ENCODE measurements at places on chromosomes 11 and 22.
A peak's percentile ranks its signal among the peaks of the same experiment; 100 is the strongest.

- DNase-seq, result no peak
These were observed 249.6 kb upstream of the B3GAT1 start for GRCh38 chr11:134661660-134662059.

DNA sequence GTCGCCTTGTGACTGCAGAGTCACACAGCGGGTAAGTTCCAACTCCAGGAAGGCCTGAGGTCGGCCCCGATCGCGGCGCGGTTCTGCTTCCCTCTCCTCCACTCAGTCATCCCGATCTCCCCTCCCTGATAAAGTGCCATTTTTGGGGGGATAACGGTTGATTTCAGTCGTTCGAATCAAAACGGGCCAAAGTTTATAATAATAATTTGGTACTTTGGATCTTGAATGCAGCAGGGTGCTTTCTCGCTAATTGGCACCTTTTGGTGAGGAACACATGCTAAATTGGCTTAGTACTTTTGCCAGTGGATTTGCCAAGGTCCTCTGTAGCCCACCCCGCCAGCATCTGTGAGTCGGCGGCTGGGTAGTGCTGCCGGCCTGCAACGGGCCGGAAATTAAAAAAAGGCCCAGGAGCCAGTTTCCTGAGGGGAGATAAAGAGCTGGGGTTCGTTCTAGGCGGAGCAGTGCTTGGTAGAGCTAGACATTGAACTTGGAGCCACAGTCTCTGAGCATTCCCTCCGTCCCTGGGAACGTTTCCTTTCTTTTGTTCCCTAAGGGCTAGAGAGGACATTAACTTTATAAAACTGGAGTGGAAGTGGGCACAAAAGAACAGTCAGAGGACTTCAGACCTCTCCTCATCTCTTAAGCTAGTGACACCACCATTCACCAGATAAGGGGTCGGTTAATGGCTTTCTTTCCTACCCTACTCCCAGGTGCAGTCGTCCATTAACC is 997 bp downstream of the UBE2L3 start:
- peak; percentile 49 for DNase-seq

DNA sequence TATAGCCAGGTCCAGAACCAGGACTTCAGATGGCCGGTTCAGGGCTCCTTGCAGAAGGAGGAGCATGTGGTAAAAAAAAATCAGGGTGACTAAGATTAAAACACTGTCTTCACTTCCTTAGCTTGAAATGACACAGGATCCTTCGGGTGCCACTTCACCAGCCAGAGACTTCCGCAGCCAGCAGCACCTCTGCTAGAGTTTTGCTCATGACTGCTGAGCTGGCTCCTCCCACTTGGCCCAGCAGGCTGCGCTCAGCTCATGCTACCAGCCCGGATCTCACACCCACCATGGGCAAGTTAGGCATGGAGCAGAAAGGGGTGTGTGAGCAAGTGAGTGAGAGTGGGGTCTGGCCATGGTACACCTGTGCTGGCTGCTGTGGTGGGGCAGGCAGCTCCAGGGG is 6.6 kb upstream of the MS4A18 start:
- no peak for DNase-seq

GRCh38 chr11:58286249-58286648 is 18.2 kb upstream of the OR10W1 start:
- peak; percentile 10 for DNase-seq

- no peak for DNase-seq
These were observed 132.7 kb downstream of the FAT3 start for GRCh38 chr11:92357344-92357743.

DNA sequence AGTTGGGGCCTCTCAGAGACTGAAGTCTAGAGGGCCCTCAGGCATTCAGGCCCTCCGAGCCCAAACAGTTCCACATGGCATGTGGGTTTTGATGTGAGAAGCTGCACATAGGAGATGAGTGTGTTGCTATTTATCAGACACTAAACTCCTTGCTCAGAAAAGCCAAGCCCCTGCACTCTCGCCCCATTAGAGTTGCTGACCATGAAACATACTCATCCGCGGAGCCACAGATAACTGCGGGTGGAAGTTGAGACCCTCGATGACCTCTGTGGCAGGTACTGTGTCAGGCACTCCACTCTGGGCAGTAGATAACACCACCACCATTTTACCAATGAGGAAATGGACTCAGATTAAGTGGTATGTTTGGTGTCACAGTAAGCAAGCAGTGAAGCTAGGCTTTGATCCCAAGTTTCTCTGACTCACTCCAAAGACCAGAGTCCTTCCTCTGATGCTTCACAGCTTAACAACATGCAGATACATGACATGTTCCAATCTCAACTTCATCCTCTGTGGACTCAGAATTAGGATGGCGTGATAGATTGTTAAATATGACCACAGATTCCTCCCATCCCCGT is 202.1 kb downstream of the ADAMTS15 start:
- no peak for DNase-seq

DNA sequence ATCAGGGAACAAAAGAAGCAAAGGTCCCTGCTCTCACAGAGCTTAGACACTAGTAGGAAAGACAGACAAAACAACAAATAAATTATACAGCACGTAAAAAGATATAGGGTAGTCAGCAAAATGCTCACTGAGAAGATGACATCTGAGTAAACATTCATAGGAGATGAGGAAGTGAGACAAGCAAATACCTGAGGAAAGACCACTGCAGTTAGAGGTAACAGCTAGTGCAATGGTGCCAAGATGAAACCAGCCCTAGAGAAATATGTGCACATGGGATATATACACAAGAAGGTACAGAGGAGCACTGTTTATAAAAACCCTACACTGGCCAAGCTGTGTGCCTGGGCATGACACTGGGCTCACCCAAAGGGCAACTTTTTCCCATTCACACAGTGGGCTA is 9.8 kb downstream of the CYP2R1 start:
- no peak for DNase-seq

GRCh38 chr11:76410851-76411357 is 29.8 kb downstream of the GVQW3 start:
- no peak for DNase-seq

DNA sequence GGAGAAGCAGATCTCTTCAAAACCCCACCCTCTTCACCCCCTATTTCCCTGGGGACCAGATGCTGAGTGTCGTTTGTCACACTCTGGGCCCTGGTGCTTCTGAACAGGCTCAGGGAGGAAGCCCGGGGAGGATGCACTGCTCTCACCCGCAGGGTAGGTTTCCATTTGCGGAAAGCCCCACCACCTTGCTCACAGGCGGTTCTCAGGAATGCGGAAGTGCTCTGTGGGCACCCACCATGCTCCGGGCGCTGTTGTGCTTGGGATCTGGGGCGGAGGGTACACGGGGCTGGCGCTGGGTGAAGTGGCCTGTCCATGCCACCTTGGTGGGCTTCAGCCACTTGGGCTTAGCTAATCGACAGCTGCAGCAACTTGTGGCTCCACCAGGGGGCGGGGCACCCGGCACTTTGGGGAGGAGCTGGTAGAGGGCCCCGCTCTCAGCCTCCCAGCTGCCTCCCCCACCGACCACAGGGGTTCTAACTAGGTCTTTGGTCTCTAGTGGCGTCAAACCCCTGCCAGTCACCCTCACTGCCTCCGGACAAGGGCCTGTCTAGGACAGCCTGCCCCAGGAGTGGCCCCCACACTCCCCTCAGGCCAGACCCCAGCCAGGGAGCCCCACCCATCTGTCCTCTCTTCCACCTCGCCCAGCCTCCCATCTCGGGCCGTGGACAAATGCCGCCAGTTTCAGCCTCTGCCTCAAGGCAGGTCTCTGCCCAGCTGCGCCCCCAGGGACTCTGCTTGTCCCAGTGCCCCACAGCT is 7.4 kb downstream of the NDUFV1 start:
- DNase-seq, result peak; percentile 93

DNA sequence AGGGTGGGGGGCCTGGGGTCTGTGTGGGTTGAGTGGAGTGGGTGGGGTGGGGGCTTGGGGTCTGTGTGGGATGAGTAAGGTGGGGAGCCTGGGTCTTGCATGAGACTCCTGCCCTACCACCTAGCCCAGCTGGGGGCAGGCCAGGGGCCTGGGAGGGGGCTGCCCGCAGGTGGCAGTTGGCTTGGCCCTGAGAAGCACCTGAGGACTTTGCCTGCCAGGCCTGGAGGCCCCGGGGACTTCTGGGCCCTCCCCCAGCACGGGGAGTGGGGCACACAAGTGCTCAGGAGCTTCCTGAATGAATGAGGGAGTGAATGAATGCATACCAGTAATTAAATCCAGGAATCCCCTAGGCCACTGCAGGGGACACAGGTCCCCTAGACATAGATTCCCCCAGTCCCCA is 6.6 kb downstream of the PHLDA2 start:
- no peak for DNase-seq

- DNase-seq, result no peak
These were observed 574.0 kb downstream of the BRD1 start for GRCh38 chr22:49253656-49254055.

GRCh38 chr22:31323578-31324550 is 22.3 kb downstream of the PATZ1 start:
- DNase-seq, result no peak

DNA sequence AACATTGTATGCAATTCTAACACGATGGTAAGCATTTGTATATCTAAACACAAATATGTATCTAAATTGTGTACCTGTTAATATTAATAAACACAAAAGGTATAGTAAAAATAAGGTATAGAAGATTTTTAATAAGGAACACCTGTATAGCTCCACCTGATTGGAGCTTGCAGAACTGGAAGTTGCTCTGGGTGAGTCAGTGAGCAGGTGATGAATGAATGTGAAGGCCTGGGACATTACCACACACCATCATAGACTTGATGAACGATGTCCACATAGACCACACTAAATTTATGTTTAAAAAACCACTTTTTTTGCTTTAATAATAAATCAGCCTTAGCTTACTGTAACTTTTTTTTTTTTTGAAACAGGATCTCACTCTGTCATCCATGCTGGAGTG is 97.6 kb upstream of the CLMP start:
- no peak for DNase-seq

DNA sequence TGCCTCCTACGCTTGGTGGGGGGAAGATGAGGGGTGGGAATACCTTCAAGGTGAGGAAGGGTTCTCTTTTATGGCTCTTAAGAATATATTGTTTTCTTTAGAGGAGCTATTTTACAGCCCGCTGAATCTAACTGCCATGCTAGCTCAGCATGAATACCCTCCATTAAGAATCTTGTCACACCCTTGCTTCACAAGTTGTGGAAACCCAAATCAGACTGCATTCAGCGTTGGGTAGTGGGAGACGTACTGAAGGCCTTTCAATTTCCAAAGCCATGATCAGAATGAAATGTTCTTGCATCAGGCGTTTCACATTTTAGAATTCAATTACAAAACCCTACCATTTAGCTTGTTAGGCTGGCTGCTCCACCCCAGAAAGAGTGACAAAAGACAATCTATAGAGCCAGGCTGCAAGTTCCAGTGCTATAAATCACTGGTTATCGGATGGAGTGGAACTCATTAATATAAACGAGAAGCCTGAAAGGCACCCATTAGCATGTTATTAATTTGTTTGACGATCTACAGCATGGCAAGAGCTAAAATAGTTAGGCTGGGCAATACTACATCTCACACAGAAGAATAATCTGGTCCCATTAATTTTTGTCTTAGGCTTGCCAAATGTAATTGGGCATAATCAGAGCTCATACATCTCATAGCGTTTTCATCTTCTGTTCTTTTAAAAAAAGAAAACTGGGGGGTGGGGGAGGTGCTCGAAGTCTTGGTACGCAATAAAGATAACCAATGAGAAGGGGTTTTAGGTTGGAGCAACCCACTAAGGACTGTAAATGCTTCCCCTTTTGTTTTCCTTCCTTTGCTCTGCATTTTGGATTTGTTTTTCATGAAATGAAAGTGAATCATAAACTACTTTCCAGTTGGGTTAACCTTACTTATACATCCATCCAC is 57.5 kb downstream of the ABTB2 start:
- DNase-seq, result no peak

DNA sequence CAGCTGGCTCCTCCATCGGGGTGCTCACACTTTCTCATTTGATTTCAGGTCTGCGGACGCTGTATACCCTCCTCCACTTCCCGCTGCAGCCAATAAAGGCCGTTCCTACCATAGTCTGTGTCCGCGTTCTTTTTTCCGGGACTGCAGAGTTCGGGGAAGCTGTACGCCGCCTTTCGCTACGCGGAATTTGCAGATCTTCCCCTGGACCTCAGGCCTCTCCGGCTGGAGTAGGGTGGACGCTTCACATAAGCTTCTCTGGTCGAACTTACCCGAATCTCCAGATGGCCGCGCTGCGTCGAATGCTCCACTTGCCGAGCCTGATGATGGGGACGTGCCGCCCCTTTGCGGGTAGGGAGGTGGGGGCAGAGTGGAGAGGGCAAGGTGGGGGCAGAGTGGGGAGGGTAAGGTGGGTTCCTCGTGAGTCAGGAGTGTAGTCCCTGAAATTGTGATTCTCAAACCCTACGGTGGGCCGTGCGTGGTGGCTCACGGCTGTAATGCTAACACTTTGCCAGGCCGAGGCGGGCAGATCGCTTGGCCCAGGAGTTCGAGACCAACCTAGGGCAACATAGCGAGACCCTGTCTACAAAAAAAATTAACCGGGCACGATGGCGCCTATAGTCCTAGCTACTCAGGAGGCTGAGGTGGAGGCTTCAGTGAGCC is 617 bp downstream of the CSKMT start:
- DNase-seq, result peak; percentile 59

DNA sequence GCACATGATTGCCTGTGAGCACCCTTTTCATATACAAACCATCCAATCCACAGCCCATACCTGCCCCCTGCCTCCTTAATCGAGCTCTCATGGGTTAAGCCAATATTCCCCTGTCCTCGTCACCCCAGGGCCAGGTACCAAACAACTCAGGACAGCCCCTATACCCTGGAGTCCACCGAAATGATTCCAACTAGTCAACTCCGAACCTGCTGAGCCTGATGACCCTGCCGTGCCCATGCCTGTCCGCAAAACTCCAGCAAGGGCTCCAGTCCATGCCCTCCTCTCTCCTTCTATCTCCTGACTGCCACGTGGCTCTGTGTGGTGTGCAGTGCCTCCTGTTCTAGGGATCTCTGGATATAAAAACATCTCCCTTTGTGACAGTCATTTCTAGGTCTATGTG is 35.5 kb upstream of the SYT13 start:
- DNase-seq, result no peak

DNA sequence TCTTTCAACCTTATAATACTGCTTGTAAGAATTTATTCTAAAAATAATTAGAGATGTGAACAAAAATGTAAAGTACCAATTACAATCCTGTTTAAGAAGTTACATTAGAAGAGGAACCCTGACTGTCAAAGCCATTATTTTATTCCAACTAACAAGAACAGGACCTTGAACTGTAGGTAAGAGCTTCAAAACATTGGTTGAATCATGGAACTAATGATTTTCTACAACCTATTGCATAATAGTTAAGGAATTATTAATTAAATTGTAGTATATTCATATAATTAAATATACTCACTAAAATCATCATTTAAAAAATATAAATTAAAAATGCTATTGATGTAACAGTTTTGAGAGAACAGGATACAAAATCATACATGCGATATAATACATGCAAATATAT is 649.4 kb upstream of the KIRREL3 start:
- no peak for DNase-seq

- DNase-seq, result no peak
These were observed 4.0 kb downstream of the SLN start for GRCh38 chr11:107707807-107708206.

DNA sequence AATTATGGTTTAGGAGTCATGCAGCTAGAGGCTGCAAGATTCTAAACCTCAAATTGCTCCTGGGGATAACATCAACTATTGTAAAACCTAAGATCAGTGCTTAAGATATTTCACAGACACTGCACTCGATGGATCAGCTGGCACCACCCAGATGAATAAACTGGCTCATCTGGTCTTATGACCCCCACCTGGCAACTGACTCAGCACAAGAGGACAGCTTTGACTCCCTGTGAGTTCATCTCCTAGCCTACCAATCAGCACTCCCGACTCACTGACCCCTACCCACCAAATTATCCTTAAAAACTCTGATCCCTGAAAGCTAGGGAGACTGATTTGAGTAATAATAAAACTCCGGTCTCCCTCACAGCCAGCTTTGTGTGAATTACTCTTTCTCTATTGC is 782 bp upstream of the TTC12 start:
- DNase-seq, result peak; percentile 42

All from activated naive CD4-positive, alpha-beta T cell treated with anti-CD3 and anti-CD28 coated beads for 36 hours (primary cell).